ENCODE measurements at places on chromosomes 7 and 10.

DNA sequence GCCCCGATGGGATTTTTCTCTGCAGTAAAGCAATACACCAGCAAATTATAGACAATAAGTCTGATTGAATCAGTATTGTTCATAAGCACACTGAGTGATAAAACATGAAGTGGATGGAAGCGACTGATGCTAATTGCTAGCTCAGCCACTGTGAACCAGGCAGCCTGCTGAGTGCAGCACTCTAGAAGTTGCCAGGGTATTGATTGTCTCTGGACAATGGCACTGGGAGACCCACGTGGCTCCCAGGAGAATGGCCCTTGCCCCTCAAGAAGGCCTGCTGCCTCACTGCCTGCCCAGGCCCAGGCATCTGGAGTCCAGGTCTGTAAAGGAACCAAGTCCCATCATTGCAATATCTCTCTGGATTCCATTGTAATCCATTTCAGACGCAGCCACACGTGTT lies 80.4 kb upstream of the TCERG1L start:
- H3K36me3 ChIP-seq = no peaks in the 10 kb centered on the region
- no peaks in the 10 kb centered on the region for H3K27me3 ChIP-seq
- no peak overlapping the region for H3K27ac ChIP-seq
- H3K4me3 ChIP-seq = no peak overlapping the region
- no peaks in the 10 kb centered on the region for H3K4me1 ChIP-seq

- peaks cover 4% of the 10 kb centered on the region for H3K36me3 ChIP-seq
- no peaks in the 10 kb centered on the region for H3K27me3 ChIP-seq
- no peak overlapping the region for H3K4me3 ChIP-seq
- H3K4me1 ChIP-seq = no peaks in the 10 kb centered on the region
Observed at GRCh38 chr7:12601302-12601869, 30.9 kb downstream of the SCIN start.

DNA sequence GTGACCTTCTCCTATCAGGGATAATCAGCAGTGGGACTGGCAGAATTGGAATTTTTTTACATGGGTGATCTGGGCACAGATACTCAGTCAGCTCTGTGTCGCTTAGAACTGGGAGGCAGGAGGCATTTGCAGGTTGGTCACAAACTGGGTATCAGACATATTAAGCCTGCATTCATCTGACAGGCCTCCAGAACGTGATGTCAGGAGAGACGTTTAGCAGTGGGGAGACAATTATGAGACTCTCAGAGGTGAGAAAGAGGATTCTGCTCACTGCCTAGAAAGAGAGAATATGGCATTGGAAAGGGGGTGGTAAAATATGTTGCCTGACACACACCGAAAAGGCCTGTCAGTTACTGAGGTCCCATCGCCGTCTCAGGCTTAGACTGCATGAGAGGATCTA lies 717.6 kb upstream of the GALNT17 start:
- H3K4me1 ChIP-seq = peaks cover 5% of the 10 kb centered on the region
- no peak overlapping the region for H3K27ac ChIP-seq
- no peak overlapping the region for H3K4me3 ChIP-seq
- no peak for DNase-seq

DNA sequence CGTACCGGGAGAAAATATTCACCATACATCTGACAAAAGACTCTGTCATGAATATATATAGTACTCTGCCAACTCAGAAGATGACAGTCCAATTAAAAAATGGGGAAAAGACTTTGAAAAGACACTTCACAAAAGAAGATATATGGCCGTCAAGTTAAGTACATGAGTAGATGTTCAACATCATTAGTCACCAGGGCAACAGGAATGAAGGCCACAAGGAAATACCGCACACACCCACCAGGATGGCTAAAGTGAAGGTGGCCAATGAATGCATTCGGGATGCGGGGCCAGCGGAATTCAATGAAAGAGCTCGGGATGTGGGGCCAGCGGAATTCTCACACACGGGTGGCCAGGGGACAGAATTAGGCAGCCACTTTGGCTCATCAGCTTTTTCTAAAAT lies 42.2 kb downstream of the MAD1L1 start:
- no peak for DNase-seq
- no peak overlapping the region for H3K27ac ChIP-seq
- H3K36me3 ChIP-seq = peaks cover 3% of the 10 kb centered on the region
- H3K4me3 ChIP-seq = no peak overlapping the region
- H3K4me1 ChIP-seq = no peaks in the 10 kb centered on the region

- no peak overlapping the region for H3K27ac ChIP-seq
- no peaks in the 10 kb centered on the region for H3K4me1 ChIP-seq
- no peaks in the 10 kb centered on the region for H3K36me3 ChIP-seq
- H3K4me3 ChIP-seq = no peak overlapping the region
- H3K27me3 ChIP-seq = no peaks in the 10 kb centered on the region
Observed at GRCh38 chr10:74738985-74739567, 87.3 kb upstream of the KAT6B start.

DNA sequence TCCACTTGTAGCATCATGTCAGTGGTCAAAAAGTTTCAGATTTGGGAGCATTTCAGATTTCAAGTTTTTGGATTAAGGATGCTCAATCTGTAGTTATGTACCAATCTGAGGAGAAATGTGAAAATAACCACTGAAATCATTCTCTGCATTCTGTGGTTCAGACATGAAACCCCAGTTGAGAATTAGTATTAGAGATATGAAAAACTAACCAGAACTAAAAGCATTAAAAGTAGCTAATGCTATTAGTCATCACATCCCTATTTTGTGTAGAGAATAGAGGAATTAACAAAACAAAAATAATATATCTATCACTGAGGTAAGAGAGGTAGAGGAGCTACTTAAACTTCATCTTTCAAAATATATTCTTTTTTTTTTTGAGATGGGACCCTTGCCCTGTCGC lies 28.0 kb downstream of the MICU1 start:
- DNase-seq = no peak
- no peaks in the 10 kb centered on the region for H3K36me3 ChIP-seq

- H3K4me3 ChIP-seq = no peak overlapping the region
- no peaks in the 10 kb centered on the region for H3K36me3 ChIP-seq
- no peak for DNase-seq
- no peak overlapping the region for H3K27ac ChIP-seq
- no peaks in the 10 kb centered on the region for H3K27me3 ChIP-seq
- no peaks in the 10 kb centered on the region for H3K4me1 ChIP-seq
Observed at GRCh38 chr10:88107296-88108097, 244.1 kb downstream of the PTEN start.

GRCh38 chr10:119206603-119207365 lies 587 bp upstream of the GRK5 start:
- H3K36me3 ChIP-seq = no peaks in the 10 kb centered on the region
- peaks cover 32% of the 10 kb centered on the region for H3K4me1 ChIP-seq
- H3K27me3 ChIP-seq = peaks cover 18% of the 10 kb centered on the region
- peak overlapping the region; percentile 86 for H3K4me3 ChIP-seq
- H3K27ac ChIP-seq = no peak overlapping the region

DNA sequence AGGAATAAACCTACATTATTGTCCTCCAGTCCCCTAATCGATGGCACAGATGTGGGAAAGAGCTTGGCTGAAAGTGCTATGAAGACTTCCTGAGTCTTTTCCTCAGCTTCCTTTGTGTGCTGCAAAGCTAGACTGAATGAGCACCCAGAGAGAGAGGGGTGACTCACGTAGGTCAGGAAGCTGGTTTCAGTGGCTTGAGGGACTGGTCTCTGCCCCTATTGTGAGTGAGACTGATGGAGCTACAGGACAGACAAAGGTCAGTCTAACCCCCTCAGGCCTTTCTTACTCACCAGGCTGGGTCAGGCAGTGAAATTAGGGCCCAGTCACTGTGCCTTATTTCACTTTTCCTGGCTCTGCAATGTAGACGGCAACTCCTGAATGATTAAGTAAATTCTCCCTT lies 171.1 kb upstream of the GRB10 start:
- H3K4me3 ChIP-seq = no peak overlapping the region
- H3K36me3 ChIP-seq = no peaks in the 10 kb centered on the region
- no peak overlapping the region for H3K27ac ChIP-seq
- H3K4me1 ChIP-seq = peaks cover 11% of the 10 kb centered on the region
- peaks cover 64% of the 10 kb centered on the region for H3K27me3 ChIP-seq
- no peak for DNase-seq

DNA sequence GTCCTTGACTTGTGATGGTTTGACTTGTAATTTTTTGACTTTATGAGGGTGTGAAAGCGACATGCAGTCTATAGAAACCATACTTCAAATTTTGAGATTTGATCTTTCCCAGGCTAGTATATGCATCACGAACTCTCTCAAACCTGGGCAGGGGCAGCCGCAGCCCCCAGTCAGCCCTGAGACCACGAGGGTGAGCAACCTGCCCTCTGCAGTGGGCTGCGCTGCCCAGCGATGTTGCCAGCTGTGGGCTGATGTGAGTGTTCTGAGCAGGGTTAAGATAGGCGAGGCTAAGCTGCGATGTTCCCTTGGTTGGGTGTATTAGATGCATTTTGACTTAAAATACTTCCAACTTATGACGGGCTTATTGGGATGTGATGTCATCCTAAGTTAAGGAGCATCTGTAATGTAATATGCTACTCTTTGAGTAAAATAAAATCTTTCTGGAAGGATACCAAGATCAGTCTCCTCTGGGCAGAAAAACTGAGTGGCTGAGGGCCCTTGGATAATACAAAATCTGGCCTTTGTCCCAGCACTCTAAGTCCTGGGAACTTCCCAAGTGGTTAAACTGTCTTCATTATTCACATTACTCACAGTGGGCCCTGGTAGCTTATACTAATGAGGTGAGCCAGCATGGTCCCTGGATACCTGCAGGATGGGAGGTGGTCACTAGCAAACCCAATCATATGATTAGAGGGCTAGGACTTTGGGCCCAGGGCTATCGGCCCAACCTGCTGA lies 28.4 kb upstream of the CNPY1 start:
- DNase-seq = no peak
- H3K36me3 ChIP-seq = no peaks in the 10 kb centered on the region
- H3K27ac ChIP-seq = no peak overlapping the region
- H3K27me3 ChIP-seq = no peaks in the 10 kb centered on the region

DNA sequence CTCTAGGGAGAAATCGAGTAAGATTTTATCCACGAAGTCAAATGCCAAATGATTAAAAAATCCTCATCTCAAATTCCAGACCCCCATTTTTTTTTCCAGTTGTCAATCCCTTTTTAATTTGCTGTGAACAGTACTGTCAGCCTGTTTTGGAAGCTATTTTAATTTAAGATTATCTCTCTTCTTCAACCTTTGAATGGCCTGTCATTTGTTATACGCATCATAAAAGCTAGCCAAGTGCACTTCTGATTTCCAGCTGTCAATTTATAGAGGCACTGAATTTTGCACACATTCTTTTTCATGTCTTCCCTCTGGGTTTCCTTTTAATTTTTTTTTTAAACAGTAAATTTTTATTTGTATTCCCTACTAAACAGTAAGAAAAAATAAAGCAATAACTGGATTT lies 336.4 kb upstream of the HGF start:
- DNase-seq = no peak
- H3K27ac ChIP-seq = no peak overlapping the region
- no peaks in the 10 kb centered on the region for H3K36me3 ChIP-seq

GRCh38 chr7:47710201-47710935 lies 128.5 kb upstream of the TNS3 start:
- DNase-seq = no peak
- no peaks in the 10 kb centered on the region for H3K36me3 ChIP-seq
- H3K4me3 ChIP-seq = no peak overlapping the region
- no peak overlapping the region for H3K27ac ChIP-seq
- no peaks in the 10 kb centered on the region for H3K27me3 ChIP-seq
- no peaks in the 10 kb centered on the region for H3K4me1 ChIP-seq

GRCh38 chr10:116002735-116003134 lies 270.3 kb downstream of the GFRA1 start:
- H3K4me3 ChIP-seq = no peak overlapping the region
- no peaks in the 10 kb centered on the region for H3K4me1 ChIP-seq
- no peak for DNase-seq

- H3K27ac ChIP-seq = no peak overlapping the region
- peaks cover 5% of the 10 kb centered on the region for H3K4me1 ChIP-seq
- H3K36me3 ChIP-seq = no peaks in the 10 kb centered on the region
- no peak overlapping the region for H3K4me3 ChIP-seq
Observed at GRCh38 chr10:119221201-119221600, 13.8 kb downstream of the GRK5 start.

DNA sequence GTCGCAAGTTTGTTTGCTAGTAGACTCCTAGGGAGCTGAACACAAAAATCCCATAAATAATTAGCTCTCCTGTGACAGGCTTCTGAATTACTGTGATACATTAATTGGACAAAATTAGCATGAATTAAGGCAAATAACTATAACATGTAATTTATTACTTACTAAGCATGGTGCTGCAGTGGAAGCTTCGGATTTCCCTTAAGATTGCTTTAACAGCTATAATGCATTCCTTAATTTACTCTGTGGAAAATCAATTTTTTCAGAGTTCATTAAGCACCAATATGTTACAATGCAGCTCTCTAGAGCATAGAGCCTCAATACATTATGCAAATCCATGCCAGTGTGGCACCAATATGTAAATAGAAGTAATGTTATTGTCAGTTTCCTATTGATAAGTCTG lies 201.5 kb downstream of the MDFIC start:
- H3K4me3 ChIP-seq = no peak overlapping the region
- no peaks in the 10 kb centered on the region for H3K4me1 ChIP-seq
- no peak for DNase-seq
- H3K27me3 ChIP-seq = no peaks in the 10 kb centered on the region
- H3K36me3 ChIP-seq = no peaks in the 10 kb centered on the region

GRCh38 chr7:101531726-101532357 lies 97.3 kb downstream of the MYL10 start:
- H3K36me3 ChIP-seq = no peaks in the 10 kb centered on the region
- no peaks in the 10 kb centered on the region for H3K4me1 ChIP-seq
- no peak for DNase-seq
- H3K27ac ChIP-seq = no peak overlapping the region
- H3K4me3 ChIP-seq = no peak overlapping the region

- DNase-seq = no peak
- no peaks in the 10 kb centered on the region for H3K4me1 ChIP-seq
- no peak overlapping the region for H3K4me3 ChIP-seq
- no peaks in the 10 kb centered on the region for H3K27me3 ChIP-seq
- H3K27ac ChIP-seq = peak overlapping the region; percentile 39
- no peaks in the 10 kb centered on the region for H3K36me3 ChIP-seq
Observed at GRCh38 chr7:573269-573932, 53.8 kb upstream of the PDGFA start.

DNA sequence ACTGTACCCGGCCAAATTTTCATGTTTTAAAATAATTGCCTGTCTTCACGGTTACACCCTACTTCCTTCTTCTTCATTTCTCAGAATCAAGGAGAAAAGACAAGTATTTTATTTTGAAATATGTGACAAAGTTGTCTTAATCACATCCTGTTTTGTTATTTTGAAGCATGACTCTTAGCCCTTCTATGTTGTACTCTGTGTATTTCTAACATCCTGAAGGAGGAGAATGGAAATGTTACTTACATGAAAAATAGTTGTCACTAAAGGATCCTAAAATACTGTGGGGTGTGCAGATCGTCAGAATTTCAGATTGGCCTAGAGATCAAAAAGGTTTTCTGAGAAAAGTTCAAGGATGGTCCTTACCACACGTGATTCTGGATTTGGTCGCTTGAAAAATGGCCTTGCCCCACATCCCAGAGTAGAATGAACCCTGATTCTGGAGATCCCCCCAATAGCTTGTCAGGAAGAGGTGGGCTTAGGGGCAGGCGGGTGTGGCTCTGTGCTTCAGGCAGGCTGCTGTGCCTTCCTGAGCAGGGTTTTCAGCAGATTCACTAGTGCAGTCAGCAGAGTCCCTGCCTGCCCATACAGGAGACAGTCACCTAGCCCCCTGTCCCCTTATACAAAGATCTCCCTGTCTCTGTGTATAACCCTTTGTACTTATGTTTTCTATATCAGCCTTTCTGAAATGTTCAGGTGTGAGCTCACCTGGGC lies 8.6 kb downstream of the UPP1 start:
- H3K4me1 ChIP-seq = no peaks in the 10 kb centered on the region
- DNase-seq = no peak
- H3K27me3 ChIP-seq = no peaks in the 10 kb centered on the region
